ENCODE measurements at places on chromosomes 7 and 10.

DNA sequence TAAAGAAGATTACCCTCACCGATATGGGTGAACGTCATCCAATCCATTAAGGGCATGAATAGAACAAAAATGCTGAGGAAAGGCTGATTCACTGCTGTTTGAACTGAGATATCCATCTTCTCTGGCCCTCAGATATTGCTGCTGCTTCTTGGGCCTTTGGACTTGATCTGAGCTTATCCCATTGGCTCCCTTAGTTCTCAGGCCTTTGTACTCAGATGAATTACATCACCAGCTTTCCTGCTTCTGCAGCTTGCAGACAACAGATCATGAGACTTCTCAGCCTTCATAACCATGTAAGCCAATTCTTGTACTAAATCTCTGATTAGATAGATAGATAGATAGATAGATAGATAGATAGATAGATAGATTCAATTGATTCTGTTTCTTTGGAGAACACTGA lies 40.2 kb downstream of the CYCS start:
- no peak for DNase-seq

GRCh38 chr7:79770063-79770462 lies 316.6 kb upstream of the MAGI2 start:
- DNase-seq: no peak

DNA sequence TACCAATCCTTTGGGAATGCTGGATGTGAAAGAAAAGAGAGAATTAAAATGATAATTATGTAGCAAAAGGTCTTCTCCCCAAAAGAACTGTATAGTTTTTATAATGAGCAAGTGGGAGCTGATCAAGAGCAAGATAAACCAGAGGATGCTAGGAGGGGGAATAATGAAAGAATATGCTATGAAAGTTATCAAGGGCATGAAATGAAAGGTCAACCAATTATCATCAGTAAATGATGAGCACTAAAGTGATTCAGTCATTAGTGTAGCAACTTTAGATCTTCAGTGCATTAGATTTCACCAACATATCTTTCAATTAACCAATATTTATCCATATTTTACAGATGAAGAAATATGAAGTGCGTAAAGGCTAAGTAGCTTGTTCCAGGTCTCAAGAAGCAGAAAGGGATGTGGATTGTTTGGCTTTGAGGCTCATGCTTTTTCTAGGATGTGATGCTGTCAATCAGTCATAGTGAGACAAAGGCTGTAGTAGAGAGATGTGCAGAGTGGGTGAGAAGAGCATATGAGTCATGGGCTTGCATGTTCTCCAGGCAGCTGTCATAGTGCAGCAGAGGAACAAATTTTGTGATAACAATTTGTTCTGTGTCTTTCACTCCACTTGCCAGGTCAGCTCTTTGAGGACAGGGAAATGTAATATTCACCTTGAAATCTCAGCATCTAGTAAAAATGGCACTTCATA lies 5.7 kb upstream of the OR2F2 start:
- DNase-seq: no peak

DNA sequence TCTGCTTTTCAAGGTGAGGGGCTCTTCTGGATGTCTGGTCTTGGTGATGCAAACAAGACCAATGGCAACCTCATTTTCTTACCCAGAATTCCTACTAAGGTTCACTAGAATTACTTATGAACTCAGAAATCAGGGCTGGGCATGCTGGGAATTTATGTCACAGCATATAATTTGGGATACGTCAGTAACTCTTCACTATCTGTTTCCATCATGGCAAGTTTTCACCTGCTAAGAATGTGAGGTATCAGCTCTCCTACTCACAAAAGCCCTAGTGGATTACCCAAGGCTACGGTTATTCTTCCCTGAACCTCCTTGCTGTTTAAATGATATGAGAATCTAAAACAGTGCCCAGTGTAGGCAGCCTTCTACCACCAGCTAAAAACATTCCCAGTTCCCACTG lies 53.1 kb downstream of the PNLIPRP2 start:
- no peak for DNase-seq

DNA sequence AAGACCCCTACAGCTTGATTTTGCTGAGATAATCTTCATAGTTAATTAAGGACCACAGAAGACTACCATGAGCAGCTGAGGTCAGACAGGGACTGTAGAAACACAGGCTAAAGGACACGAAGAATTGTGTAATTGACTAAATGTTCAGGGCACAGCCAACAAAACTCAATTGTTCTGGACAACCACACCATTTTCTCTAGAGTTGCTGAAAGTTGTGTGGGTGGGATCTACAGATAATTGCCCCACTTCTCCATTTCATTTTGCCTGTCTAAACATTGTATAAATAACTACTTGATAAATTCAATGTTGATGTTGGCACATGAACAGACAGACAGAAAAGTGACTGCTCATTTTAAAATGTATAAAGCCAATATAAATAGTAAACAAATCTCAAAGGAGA lies 39.0 kb upstream of the SLC16A12 start:
- no peak for DNase-seq

DNA sequence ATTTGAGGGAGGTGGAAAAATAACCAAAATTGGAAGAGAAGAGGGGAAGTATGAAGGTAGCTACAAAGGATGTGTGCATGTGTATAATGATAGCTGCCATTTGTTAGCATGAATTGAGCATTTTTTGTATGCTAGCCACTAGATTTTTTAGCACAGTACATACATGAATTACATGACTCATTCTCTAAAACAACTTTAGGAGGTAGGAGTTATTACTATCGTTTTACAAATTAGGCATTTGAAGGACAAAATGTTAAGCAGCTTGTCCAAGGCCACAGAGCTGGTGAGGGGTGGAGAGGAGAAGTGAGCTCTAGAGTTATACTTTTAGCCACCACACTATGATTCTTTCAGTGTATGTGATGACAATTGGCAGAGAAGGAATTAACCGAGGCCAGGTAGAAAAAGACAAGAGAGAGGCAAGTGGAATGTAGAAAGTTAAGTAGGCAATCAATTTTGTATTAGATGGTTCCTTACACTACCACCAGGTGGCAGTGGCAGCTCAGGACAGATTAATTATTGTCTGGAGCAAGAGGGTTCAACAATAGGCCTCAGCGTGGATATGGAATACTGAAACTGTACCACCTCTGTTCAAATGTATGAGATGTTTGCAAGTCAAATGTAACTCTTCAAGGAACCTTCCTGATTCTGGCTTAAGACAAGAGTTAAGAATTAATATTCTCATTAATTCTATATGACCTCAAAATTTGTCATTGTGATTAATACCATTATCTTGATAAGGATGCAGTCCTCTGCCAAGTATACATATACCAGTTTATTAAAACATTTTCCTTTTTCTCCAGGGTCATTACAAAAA lies 128.0 kb downstream of the MBL2 start:
- DNase-seq: no peak

Measured in coronary artery (tissue), 2 donors.